ENCODE measurements at places on chromosomes 5 and 9.

DNA sequence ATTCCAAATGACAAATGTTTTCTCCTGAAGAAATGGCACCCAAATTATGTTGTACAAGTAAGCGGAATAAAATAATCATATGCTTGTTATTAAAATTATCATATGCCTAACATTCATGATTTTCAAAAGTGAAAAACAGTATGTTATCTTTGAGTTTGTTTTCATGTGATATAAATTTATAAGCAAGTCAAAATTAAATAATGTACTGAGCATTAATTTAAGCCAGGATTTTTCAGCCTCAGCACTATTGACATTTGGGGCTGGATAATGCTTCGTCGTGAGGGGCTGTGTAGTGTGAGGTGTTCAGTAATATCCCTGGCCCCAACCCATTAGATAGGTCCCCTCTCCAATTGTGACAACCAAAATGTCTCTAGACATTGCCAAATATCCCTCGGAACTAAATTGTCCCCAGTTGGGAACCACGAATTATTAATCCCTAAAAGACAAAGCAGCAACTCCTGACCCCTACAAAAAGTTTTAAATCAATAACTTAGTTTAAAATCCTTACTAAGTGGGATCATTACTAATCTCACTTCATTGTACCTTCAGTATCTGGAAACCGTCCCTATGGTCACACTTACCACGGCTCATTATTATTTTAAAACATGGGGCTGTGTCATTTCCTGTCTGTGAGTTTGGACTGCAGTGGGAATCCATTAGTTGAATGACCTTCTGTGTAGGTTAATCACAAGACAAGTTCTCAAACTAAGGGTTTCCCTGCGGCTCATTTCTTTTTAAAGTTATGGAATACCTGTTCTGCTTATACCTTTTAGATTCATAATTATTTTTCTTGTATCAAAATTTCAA lies 1.3 kb upstream of the NNT start:
- no peak for DNase-seq

- DNase-seq = no peak
These were observed 2.7 kb upstream of the BTNL9 start for GRCh38 chr5:181037365-181037861.

- DNase-seq = no peak
These were observed 491.2 kb upstream of the TLE4 start for GRCh38 chr9:79080536-79080935.

DNA sequence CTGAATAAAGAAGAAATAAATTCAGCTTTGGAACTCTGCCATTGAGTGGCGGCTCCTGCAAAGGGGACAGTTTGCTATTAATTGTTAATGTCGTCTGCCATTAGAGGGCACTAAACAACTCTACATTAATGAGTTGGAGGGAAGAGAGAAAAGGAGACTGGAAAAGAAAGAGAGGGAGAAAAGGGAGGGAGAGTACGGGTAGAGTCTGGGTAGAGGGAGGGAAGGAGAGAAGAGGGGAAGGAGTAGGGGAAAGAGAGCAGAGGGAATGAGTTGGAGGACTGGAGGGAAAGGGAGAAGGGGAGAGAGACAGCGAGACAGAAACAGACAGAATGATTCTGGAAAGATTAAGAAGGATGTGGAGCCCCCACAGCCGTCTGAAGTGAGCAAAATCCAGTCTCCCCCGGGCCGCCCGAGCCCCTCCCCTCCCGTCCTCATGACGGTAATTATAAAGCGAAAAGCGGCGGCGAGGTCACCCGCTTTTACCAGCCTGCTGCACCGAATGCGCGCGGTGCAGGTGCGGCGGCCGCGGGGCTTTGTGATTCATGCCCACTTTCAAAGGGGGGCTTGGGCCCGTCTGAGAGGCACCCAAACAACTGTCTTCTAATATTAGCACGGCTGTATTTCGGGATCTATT lies 1.9 kb upstream of the FST start:
- DNase-seq = peak; percentile 34

- DNase-seq = no peak
These were observed 8.7 kb downstream of the LHX6 start for GRCh38 chr9:122219856-122220672.

GRCh38 chr9:70257991-70258691 lies 637 bp upstream of the SMC5 start:
- no peak for DNase-seq

- DNase-seq = no peak
These were observed 3.2 kb downstream of the CDKN2B start for GRCh38 chr9:22005702-22006606.

DNA sequence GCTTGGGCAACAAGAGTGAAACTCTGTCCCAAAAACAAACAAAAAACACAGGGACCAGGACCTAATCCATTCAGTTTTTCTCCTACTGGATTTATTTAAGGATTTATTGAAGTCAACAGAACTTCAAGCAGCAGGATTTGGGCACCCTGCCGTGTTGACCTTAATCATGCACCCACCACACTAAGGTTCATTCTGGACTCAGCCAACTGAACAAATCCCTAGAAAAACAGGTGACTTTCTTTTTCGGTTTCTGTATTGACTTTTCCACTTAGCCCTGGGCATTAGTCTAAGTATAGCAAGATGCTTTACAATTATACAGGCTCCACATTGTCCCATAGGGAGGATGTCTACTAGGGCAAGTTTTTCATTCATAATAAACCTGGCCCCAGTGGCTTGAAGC lies 30.0 kb downstream of the ZNF131 start:
- no peak for DNase-seq

DNA sequence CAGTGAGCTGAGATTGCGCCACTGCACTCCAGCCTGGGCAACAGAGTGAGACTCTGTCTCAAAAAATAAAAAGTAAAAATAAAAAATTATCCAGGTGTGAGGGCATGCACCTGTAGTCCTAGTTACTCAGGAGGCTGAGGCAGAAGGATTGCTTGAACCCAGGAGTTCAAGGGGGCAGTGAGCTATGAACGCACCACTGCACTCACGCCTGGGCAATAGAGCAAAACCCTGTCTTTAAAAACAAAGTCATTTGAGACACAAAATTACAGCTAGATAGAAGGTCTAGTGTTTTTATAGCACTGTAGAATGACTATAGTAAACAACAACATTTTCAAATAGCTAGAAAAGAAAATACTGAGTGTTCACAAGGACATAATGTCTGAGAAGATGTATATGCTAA lies 16.4 kb downstream of the IL4 start:
- no peak for DNase-seq

- DNase-seq = no peak
These were observed 463.5 kb downstream of the RASEF start for GRCh38 chr9:82599336-82599949.

DNA sequence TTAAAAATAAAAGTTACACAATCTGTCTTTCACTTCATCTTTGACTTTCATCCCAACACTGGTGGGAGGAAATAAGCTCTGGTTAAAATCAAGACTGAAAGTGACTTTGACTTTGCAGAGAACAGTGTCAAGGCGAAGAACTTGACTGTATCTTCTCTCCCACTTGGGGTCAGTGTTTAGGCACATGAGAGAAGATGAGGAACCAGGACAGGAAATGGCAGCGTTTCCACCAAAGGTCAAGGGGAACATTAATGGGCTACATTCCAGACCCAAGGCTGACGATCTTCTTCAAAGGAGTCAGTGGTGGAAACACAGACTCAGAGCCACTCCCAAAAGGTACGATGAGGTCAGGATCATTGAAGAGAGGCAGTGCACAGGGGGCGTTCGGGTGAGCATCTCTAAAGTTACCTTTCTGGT lies 409.5 kb downstream of the ARHGEF28 start:
- DNase-seq = no peak

- no peak for DNase-seq
These were observed 238.3 kb upstream of the NUDT12 start for GRCh38 chr5:103800741-103801495.

- no peak for DNase-seq
These were observed 43.8 kb upstream of the ZNF300 start for GRCh38 chr5:150948539-150948938.

GRCh38 chr5:89047571-89047970 lies 164.6 kb upstream of the MEF2C start:
- DNase-seq = no peak

GRCh38 chr5:94125107-94125506 lies 383.7 kb upstream of the POU5F2 start:
- DNase-seq = no peak

DNA sequence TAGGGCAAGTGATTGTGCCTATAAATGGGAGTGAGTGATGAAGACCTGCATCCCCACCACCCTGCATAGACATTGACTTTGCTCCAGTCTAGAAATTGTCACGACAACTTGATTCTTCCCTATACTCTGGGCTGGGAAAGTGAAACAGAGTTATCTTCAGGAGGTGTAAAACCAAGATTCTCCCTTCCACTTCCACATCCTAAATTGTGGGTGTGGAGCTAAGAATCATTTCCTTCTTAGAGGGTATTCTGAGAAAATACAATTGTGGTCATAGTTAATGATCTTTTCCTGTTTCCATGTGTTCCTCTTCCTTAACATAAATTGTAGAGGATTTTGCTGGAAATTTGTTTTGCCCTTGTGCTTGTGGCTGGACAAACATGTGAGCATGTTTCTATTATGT lies 96.8 kb upstream of the PJA2 start:
- no peak for DNase-seq

DNA sequence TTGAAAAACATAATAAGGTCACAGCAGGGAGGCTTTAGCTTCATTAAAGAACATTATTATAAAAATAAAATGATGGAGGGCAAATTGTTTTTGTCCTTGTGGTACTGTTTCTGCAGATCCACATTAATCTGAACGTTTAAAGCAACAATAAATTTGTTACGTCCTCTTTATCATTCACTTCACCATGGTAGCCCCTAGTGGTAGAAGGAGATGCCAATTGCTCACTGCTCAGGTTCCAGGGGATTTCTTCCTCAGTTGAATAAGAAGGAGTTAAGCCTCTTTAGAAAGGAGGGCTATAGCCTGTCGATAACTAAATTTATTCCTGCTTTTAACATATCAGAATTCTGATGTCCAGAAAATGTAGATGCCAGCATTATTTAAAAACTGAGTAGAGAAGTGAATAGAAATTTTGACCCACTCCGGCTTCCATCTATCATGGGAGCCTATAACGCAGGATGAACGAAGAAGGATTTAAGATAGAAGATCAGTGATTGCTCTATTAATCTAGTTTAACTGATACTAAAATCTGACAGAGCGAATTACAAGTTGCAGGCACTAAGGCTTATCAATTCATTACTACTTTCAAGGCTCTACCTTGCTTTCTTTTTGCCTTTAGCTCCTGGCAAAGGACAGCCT lies 692.3 kb downstream of the PTPRD start:
- DNase-seq = no peak

DNA sequence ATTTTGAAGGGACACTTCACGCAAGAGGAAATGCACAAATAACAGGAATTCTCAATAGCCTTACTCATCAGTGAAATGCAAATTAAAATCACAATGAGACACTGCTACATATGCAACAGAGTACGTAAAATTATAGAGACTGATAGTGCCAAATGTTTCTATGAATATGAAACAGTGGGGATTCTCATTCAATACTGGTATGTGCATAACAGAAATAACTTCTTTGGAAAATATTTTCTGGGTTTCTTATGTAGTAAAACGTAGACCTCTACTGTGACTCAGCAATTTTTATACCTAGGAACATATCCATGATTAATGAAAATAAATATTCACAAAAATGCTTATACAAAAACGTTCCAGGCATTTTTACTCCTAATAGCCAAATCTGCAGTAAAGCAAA lies 1625.2 kb downstream of the MAT2B start:
- no peak for DNase-seq

DNA sequence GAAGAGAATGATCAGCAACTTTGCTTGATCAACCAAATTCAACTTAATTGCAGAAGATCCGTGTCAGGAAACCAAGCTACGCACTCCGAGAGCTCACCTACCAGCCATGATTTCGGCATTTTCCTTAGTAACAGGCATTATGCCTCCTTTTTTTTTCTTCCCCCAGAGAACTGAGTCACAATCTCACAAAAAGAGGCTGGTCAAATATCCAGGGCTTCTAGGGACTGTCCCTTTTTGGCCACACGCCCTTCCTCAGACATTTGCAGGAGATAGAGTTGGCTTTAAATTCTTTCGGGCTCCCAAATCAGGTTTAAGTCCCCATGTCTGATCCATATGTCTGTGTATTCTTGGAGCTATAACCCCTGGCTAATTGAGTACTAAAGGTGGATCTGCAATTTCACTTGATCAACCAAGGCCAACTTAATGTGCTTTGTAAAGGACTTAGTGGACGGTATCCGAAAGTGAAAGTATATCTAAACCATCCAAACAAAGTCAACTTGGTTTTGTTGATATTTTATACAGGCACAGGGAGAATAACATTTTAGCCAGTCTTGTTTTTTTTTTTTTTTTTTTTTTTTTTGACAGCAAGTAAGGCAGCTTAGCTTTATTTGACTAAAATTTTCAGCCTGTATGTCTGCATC lies 100.8 kb upstream of the TBCA start:
- no peak for DNase-seq

DNA sequence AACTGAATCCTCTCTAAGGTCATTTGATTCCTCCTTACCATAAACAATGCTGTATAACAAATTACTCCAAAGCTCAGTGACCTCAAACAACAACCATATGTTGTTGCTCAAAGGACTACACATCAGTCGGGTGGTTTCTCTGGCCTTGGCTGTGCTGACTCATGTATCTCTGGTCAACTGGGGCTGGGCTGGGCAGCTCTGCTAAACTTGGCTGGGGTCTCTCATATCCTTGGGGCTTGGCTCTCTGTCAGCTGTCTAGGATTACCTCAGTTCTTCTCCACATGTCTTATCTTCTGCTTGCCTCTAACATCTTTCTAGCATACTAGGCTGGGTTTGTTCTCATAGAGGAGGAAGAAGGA lies 86.4 kb downstream of the GALNT10 start:
- peak; percentile 77 for DNase-seq

DNA sequence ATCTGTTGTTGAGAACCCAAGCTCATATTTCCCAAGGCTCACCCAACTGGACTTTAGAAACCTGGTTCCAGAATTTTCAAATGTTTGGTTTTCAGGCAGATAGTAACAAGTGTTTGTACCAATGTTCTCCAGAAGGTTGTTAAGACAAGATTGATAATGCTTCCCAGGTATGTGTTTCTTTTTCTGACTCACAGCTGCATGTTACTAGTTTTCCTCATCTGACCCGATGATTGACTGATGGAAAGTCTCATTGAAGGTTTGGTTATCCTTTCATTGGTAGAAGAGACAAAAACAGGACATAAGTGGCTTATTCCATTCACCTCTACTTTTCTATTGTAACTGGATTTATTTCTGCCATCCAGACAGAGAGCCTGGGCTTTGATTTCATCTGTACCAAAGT lies 10.4 kb downstream of the BASP1 start:
- no peak for DNase-seq

Data from amniotic stem cell (primary cell).